ENCODE measurements at places on chromosomes 1 and 21.

DNA sequence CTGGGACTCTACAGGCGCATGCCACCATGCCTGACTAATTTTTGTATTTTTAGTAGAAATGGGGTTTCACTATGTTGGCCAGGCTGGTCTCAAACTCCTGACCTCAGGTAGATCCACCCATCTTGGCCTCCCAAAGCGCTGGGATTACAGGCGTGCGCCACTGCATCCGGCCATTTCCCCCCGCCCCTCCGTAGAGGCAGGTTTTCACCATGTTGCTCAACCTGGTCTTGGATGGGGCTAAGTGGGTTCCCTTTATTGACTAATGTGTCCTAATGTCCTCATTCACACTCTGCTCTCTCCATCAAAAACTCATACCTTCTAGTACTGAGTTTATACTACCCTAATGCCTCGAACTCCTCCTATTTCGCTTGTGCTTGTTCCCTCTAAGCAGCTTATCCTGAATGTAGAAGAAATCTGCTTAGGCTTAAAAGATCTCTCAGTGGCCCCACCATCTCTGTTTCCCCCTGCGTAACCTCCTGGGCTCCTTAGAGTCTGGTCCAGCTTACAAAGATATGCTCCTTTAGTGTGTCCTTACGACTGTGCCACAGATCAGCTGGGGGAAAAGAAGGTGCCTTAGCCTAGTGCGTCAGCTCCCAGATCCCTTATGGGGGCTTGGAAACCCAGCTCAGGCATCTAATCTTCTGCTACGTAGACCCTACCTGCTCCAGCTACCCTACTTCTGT is 8.0 kb downstream of the GNAT2 start:
- DNase-seq, result no peak

DNA sequence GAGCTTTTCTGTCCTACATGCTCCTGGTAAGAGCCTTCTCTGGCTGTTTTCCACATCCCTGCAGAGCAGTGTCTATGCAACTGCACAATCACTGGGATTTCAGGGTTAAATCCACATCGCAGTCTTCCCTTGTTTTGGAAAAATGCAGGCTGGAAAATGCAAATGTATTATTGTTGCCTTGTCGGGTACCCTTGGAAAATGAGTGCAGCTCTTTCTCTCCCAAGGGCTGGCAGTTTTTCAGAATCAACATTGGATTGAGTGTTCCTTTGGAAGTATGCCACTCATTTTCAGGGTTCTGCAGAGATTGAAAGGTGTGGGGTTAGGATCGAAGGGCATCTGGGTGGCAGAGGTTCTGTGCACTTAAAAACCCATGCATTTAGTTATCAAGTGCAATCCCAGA is 3.2 kb downstream of the NOS1AP start:
- DNase-seq, result no peak

GRCh38 chr1:39214021-39214713 is 9.7 kb downstream of the MACF1 start:
- DNase-seq, result no peak

DNA sequence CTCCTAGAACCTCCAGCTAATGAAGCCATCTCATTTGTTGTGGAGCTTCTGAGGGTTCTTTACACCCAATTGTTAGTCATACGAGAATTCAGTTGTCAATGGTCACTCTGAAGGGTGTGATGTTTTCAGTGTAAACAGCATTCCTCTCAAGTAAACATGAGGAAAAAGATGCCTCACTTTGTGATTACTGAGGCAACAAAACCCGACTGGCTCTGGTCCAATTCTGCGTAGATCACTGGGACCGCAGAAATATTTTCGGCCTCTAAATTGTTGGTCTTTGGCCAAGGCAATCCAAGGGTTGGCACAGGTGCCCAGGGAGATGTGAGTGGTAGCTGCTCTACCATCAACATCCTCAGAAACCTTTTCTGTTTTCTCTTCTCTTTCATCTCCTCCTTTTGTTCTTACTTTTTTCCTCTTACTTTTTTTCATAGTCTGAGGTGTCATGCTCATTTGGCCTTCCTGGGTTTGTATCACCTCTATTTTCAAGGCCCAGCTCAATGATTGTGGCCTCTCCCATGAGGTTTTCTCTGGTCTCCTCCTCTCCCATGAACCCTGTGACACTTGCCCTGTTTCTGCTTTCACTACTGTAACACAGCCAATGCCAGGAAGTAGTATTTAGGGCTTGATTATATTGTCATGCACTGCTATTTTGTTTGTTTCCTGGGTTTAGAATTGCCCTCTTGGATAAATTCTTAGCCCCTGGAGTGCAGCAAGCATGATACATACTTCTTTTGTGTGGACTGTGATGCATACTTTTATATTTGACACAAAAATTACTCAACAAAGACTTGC is 221.9 kb downstream of the TNR start:
- DNase-seq, result no peak

DNA sequence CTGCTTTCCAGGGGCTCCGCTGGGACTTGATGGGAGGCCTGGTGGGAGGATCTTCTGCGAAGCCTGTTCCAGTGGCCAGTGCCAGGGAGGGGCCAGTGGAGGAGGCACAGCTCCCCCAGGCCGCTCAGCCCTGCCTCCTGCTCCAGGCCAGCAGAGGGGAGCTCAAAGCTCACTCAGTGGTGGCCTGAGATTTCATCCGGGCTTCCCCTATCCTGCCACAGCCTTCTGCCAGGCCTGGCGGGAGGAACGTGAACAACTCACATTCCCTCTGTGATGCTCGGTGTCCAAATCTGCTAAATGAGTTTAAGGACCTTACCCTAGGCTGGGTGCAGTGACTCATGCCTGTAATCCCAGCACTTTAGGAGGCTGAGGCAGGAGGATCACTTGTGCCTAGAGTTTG is 3.3 kb downstream of the CLCNKB start:
- no peak for DNase-seq

DNA sequence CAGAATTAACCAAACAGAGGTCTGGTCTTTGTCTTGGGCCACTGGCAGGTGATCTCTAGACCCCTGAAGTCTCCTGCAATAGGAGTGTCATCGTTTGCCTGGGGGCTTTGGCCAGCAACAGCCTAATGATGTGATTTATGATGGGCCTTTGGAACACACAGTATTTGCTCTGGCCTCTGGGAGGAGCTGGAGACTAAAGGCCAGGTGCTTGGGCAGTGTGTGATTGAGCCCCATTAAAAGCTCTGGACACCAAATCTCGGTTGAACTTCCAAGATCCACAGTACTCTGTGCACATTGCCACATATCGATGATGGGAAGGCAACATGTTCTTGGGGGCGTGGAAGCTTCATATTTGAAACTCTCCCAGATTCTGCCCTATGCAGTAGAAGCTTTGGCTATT is 32.0 kb upstream of the TLR5 start:
- DNase-seq, result peak; percentile 47

DNA sequence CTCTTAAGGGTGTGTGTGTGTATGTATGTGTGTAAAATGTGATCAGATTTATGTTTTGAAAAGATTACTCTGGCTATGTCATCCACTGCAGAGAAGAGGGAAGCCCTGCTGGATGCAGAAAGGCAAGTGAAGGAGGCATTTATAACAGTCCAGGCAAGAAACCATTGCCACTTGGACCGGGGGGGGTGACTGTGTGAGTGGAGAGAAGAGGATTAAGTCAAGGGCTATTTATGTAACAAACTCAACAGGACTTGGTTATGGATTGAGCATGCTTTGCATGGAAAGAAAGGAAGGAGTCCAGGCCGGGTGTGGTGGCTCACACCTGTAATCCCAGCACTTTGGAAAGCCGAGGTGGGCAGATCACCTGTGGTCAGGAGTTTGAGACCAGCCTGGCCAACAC is 143.0 kb downstream of the URB2 start:
- DNase-seq, result no peak

GRCh38 chr1:44724296-44724954 is 6.5 kb downstream of the RNU5D-1 start:
- no peak for DNase-seq

- no peak for DNase-seq
These were observed 359.8 kb downstream of the DUSP10 start for GRCh38 chr1:221381910-221382623.

- no peak for DNase-seq
These were observed 1.9 kb downstream of the TMCO4 start for GRCh38 chr1:19797827-19798226.
